ENCODE measurements at places on chromosomes 4 and X.
A peak's percentile ranks its signal among the peaks of the same experiment; 100 is the strongest.

GRCh38 chr4:13348216-13348615 lies 135.9 kb downstream of the RAB28 start:
- ATAC-seq, result no peak

GRCh38 chr4:74661427-74662201 lies 132.7 kb downstream of the BTC start:
- ATAC-seq, result no peak

- peak; percentile 99 for ATAC-seq
These were observed 19.7 kb upstream of the ABCG2 start for GRCh38 chr4:88177983-88178625.

- no peak for ATAC-seq
These were observed 381.3 kb upstream of the FAM47C start for GRCh38 chrX:36626898-36627297.

DNA sequence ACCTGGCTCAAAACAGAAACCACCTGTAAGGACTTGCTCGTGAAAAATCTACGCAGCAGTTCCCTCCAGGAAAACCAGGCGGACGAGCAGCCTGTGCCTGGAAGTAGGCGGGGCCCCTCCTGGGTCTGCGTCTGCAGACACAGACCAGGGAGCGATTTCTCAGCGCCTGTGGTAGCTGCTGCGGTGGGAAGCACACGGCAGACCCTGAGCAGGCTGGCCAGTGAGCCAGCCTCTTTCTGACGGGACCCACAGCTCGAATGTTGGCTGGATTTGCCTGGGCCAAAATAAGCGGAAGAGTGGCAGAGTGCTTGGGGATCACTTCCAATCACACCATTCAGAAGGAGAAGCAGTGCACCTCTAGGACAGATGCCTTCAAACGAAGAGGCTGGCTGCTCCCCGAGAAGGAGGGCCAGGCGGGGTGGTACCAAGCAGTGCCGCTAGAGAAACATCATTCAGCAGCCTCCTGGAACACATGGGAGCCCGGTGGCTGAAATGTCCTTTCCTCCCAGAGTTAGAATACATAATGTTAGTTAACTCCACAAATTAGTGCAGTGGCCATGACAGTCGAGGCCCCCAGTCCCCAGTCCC lies 85.9 kb downstream of the GATB start:
- peak; percentile 44 for ATAC-seq

DNA sequence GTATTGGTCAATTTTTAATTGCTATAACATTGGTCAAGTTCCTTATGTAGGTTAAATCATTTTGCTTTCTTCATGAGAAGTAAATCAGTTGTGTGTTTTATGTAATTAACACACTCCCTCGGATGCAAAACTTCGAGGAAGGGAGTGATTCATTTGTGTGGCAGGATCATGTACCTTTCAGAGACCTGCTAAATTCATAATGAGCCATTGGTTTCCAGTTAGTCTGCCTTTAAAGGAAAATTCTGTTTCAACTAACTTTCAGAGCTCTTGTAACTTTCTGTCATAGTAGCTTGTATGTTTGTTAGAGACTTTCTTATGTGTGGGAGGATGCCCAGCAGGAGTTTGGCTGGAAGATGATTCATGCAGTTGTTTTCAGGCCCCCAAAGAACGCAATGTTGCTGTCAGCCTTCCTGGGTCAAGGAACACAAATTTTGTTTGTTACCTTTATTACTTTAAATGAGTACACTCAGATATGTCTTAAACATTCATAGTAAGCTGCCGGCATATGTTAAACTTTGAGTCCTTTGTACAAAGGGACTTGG lies 72.1 kb downstream of the GPR101 start:
- ATAC-seq, result no peak

DNA sequence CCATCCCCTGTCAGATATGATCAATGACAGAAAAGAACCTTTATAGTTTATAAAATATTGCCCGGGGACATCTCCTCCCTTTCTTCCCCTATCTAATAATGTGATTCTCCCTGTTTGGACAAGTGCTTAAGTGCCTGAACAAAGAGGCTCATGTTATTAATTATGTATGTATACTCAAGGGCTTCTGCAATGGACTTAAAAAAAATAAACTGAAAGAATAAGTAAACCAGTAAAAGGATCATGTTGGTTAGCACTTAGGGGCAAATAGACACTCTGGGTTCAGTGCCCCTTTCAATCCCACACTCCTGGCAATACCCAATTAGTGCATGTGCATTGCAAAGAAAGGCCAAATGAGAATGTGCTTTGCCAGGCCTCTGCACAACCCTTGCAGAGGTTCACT lies 30.7 kb upstream of the RPS6KA6 start:
- no peak for ATAC-seq

- no peak for ATAC-seq
These were observed 281.0 kb downstream of the RAB28 start for GRCh38 chr4:13203101-13203500.

DNA sequence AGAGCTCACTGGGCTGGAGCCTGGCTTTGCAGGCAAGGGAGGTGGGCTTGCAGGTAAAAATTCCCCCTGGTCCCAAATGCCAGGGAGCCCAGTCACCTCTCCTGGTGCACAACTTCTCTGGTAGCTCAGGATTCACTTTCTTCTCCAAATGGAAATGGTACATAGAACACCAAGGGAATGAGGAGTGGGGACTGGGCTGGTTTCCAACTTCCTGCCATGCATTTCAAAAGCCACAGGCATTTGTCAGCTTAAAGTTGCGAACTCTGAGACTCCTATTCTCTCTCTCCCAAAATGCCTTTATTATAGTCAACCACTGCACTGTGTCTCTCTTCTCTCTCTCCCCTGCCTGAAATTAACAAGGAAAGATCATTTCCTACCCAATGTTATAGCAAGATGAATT lies 177.3 kb downstream of the GRIA3 start:
- no peak for ATAC-seq

DNA sequence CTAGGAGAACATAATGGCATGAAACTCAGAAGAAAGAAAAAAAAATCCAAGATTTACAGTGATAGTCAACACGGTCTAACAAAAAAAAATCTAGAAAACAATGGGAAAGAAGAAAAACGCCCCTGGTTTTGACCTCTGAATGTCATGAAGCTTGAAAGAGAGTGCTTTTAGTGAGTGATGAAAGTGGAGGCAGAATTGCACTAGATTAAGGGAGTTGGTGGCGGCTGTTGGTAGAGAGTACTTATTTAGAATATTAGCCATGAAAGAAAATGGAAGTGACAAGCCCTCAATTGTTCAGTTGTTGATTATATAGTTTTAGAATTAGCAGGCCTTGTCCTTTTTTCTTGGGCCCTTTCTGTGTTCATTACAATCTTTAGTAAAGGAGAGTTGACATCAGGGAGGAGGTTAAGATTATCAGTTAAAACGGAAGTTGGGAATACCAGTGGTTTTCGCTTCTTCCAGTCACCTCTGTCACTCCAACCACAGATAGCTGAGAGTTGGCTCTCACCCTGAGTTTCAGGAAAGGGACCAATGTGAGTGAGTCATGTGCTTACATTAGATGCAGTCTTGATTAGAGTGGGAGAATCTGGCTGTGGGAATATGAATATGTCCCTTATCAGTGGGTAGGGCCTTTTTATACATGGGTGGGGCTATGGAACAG lies 29.7 kb downstream of the EREG start:
- no peak for ATAC-seq

- ATAC-seq, result peak; percentile 71
These were observed 19.5 kb upstream of the NOCT start for GRCh38 chr4:138996090-138996489.

- no peak for ATAC-seq
These were observed 51.0 kb upstream of the RASGEF1B start for GRCh38 chr4:81522711-81523110.

- peak; percentile 62 for ATAC-seq
These were observed at the start of gene HPGD for GRCh38 chr4:174522183-174523024. TSS of gene HPGD (minus strand) at chr4:174522488. CDS start at chr4:174522451, 37 bp downstream.
